ENCODE measurements at places on chromosomes 4 and X.

- no peak for DNase-seq
Observed at GRCh38 chr4:26207631-26208030, 113.2 kb upstream of the RBPJ start.

GRCh38 chr4:124450851-124451250 is 261.7 kb downstream of the ANKRD50 start:
- DNase-seq, result no peak

- no peak for DNase-seq
Observed at GRCh38 chrX:63434206-63434605, 83.1 kb upstream of the SPIN4 start.

GRCh38 chr4:7214359-7214758 is 22.0 kb downstream of the SORCS2 start:
- DNase-seq, result no peak

DNA sequence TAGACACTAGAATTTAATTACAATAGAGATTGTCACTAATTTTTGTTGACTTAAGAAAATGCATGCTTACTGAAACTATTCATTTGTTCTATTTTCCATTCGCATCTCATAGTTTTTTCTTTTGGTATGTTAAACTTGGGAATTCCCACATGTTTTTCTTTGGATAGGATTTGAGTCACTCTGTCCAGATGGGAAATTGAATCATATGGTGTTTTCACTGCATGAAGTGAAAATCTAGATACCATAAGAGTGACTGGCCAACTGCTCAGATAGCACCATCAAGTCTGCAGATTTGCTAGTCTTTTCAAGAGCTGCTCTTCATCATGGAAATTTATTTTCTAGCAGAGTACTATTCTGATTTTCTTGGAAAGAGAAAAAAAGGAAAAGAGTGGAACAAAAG is 172.6 kb downstream of the FAM47B start:
- no peak for DNase-seq
